Dorsolateral prefrontal cortex (tissue), 122 donors: ENCODE measurements at places on chromosomes 6 and 20.

GRCh38 chr20:51583499-51583898 lies 41.0 kb upstream of the NFATC2 start:
- DNase-seq = no peak

DNA sequence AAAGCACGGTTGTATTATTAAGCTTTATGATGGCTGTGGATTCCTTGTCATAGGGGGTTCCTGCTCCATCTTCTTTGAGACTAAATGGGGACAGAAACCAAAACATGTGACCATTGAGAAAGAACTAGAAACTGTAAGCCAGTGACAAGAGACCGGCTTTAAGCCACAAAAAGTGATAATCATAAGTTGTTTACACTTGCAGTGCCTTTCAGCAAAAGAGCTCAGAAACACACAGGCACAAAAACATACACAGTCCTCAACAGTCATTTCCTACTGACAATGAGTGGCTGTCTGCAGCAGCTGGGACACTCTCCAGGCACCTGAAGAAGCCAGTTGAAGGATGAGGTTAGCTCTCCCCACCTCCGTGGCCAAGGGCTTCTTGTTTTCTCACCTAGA lies 20.0 kb upstream of the UBE2J1 start:
- no peak for DNase-seq

- no peak for DNase-seq
Measured at GRCh38 chr6:149403534-149403933, 3.5 kb downstream of the SUMO4 start.

DNA sequence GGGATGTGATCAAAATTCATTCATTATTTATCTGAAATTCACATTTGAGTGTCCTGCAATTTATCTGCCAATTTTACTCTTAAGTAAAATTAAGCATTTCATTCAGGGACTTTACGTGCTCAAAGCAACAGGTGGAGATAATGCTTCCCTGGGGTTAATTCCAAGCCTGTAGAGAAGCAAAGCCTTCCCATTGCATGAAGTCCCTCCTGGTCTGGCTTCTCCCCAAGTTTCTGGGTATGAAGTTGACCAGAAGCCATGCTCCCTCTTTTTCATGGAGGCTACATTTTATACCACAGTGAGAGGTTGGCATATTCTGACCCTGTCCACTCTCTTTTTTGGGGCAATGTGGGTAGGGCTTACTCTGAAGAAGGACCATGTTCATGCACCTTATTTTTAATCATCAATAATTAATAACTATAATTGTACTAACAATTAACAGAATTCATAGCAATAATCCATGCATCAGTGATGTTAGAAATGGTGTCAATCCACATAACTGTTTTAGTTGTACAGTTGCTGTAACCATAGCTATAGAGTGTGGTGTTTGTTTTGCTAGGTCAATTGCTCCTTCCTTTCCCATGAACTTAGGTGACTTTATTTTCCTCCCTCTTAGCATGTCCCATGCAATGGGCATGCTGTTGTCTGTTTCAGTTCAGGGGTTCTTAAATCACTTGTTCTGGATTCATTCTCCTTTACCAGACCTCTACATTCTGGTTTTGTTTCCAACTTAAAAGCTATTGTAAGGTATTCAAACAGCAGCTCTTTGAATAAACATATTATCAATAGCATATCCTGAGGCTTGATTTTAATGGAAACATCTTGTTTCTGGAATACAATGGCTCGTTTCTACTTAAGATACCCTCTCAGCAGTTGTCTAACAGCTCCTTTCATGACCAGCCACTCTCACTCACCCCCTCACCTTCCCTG lies 1.5 kb downstream of the LAMA4 start:
- no peak for DNase-seq

GRCh38 chr20:53755733-53756531 lies 162.3 kb upstream of the ZNF217 start:
- DNase-seq = no peak

DNA sequence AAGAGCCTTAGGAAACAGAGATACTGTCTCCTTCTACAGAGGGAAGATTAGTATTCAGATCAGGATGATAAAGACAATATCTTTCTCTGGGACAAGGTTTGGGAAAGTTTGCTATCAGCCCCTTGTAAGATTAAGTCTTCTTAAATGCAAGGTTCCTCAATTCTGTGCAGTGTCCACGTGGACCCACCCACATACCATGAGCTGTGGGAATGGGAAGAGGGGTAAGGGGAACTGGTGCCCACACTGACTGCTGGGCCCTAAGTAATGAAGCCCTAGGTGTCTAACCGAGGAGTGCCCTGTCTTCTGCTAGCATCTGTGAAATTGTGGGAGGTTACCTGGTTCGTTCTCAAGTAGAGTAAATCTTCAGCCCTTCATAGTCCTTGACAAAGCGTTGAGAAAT lies 5.8 kb upstream of the SSTR4 start:
- DNase-seq = no peak

- no peak for DNase-seq
Measured at GRCh38 chr6:47646689-47647088, 51.7 kb upstream of the ADGRF4 start.

DNA sequence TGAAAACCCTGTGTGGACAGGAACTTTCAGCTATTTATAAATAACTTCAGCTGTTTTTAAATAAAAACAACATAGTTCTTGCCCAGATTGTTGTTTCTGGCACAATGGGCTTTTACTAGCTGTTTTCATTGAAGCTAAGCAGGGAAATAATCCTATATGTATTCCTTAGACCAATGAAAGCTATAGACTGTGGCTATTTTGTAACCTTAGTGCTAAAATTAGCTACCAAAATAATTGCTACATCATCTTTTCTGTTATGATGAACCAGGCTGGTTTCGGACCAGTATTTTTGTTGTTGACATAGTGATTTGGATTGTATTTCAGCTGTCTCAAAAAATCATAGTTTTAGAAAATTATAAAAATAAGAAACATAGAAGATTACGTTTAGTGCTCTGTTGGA lies 13.7 kb downstream of the PHF3 start:
- no peak for DNase-seq

GRCh38 chr20:46482864-46483263 lies 30.5 kb downstream of the ZNF334 start:
- DNase-seq = no peak

GRCh38 chr6:15551798-15552197 lies 111.0 kb downstream of the DTNBP1 start:
- no peak for DNase-seq

GRCh38 chr20:6426287-6426891 lies 303.6 kb upstream of the FERMT1 start:
- no peak for DNase-seq

- no peak for DNase-seq
Measured at GRCh38 chr20:38833857-38834164, 28.3 kb downstream of the PPP1R16B start.

GRCh38 chr6:82331031-82331773 lies 32.4 kb upstream of the TPBG start:
- DNase-seq = no peak

DNA sequence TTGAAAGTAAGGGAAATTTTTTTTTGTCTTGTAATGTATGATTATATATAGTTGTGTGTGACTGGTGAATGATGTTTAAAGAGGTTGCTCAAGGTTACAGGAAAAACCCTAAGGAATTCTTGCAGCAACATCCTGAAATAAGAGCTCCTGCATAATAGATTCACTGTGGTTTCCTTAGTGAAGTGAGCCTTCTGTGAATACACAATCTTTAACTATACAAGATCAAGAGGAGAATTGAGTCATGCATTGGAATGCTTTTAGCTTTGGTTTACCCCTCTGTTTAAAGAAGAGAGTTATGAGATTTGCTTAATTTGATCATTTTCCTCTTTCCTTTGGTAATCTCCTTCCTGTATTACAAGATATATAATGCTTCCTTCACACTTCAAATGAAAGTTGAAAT lies 141.6 kb upstream of the EYA4 start:
- no peak for DNase-seq

GRCh38 chr6:131285548-131285947 lies 150.3 kb downstream of the AKAP7 start:
- DNase-seq = no peak

- no peak for DNase-seq
Measured at GRCh38 chr20:52004715-52005114, 186.9 kb downstream of the ZFP64 start.

GRCh38 chr6:125367036-125367782 lies 65.4 kb upstream of the HDDC2 start:
- no peak for DNase-seq

- no peak for DNase-seq
Measured at GRCh38 chr6:111855753-111856152, 17.5 kb downstream of the FYN start.

DNA sequence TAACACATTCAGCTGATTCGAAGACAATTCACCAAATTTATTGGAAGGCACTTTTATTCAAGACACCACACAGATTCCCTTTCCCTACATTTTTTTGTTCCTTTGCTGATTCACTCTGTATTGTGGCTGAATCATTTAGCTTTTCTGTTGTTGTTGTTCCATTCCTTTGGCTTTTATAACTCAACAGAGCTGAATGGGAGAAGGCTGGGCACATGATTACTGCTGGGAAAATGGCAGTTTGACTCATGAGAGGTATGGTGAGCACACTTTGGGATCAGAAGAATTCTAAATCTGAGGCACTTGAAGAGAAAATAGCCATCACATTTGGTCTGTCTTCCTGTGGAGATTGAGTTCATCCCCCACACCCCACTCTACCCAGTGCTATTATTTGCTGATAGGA lies 15.7 kb upstream of the SAYSD1 start:
- DNase-seq = no peak

DNA sequence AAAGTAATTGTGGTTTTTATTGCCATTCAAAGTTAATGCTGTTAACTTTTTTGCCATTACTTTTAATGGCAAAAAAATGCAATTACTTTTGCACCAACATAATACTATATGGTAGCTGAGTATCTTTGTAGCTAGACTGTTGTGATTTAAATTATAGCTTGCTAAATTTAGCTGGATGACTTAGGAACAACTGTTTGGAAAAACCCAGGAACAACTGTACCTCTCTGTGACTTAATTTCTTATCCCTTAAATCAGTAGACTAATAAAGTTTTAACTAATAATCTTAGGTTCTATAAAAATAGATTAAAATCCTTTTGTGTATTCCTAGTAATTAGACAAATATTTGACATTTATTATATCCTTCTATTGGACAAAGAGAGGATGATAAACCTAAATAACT lies 268.2 kb downstream of the TENT5A start:
- DNase-seq = no peak

DNA sequence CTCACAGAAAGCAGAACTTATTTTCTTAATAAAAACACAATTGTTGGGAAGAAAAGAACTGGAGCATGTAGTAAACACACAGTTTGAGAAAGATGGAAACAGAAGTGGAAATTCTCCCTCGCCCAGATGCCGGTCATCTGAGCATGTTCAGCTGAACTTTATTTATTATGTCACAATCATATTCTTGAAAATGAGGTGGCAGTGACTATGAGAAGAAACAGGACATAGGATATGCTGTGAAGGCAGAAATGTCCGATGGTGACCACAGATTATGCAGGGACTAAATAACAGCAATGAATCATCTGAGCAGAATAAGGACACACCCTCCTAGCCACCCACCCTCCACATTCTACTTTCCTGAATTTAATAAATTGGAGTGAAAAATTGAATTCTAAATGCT lies 425.3 kb upstream of the NOX3 start:
- DNase-seq = no peak

- no peak for DNase-seq
Measured at GRCh38 chr6:88763160-88763559, 200.3 kb downstream of the RNGTT start.

DNA sequence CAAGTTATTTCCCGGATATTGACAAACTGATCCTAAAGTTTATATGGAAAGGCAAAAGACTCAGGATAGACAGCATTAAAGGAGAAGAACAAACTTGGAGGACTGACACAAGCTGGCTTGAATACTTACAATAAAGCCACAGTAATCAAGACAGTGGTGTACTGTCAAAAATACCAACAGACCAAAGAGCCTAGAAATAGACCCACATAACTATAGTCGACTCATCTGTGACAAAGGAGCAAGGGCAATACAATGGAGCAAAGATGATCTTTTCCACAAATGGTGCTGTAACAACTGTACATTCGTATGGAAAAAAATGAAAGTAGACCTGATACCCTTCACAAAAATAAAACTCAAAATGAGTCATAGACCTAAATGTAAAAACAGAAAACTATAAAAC lies 46.0 kb downstream of the ABHD12 start:
- DNase-seq = no peak

- DNase-seq = no peak
Measured at GRCh38 chr6:3755637-3756545, 4.4 kb upstream of the PXDC1 start.

GRCh38 chr6:45688180-45688579 lies 310.4 kb upstream of the SUPT3H start:
- no peak for DNase-seq

GRCh38 chr6:32370505-32370904 lies 1.2 kb downstream of the TSBP1 start:
- DNase-seq = no peak

DNA sequence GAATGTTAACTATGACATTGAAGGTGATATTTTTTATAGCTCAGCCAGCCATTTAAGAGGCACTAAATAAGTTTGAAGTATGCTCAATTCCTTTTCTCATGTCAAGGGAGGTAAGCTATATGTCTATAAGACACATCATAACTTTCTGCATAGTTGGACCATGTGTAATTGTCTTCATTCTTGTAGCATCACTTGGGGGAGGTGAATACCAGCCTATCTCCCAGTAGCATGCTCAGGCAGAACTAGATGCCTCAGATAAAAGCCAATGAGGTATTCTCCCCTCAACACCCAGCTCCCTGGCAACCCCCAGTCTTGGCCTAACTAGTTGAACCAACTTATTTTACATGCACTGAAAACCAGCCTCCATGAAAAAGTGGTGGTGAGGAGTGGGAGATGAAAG lies 158.3 kb upstream of the JAG1 start:
- DNase-seq = no peak

GRCh38 chr6:84671183-84671582 lies 93.2 kb downstream of the TBX18 start:
- no peak for DNase-seq

DNA sequence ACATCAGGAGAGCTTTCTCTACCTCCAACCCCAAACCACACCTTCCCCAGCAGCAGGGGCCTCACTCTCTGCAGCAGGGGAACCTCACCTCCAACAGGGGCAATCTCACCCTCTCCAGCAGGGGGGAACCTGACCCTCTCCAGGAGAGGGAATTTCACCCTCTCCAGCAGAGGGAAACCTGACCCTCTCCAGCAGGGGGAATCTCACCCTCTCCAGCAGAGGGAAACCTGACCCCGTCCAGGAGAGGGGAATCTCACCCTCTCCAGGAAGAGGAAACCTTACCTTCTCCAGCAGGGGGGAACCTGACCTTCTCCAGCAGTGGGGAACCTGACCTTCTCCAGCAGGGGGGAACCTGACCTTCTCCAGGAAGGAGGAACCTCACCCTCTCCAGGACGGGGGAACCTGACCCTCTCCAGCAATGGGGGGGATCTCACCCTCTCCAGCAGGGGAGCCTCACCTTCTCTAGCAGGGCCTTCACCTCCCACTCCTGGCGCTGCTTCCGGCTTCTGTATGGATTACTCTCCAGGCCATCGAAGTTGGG lies 3.1 kb downstream of the B3GALT4 start:
- DNase-seq = no peak
